ENCODE measurements at places on chromosomes 5 and 9.

GRCh38 chr5:134494780-134495179, 30.7 kb upstream of the JADE2 start:
- DNase-seq: no peak

DNA sequence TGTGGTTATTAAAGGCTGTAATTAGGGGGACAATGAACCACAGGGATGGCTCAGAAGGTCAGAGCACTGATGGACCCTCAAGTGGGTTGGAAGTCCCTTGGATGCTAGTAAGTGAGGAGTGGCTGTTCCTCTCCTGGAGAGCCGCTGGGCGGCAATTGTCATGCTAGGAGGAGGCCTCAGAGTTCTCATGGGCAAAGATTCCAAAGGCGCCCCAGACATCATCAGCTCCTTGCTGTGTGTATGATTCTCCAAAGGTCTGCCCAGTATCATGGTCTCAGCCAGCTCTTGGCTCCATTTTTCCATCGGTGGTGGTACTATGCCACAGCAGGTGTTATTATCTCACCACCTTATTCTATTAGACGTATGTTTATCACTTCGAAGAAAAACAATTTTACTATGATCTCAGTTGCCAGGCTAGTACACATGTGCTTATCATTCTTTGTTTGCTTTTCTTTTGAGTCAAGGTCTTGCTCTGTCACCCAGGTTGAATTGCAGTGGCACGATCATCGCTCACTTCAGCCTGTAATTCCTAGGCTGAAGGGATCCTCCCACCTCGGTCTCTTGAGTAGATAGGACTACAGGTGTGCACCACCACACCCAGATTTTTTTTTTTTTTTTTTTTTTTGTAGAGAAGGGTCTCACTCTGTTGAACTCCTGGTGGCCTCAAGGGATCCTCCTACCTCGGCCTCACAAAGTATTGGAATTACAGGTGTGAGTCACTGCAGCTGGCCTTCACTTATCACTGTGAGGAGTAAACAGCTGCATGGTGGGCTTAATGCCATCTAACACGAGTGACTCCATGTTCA, 46.8 kb downstream of the EXOSC2 start:
- DNase-seq: no peak

- DNase-seq: no peak
Observed at GRCh38 chr5:148372893-148373292, 10.9 kb upstream of the FBXO38 start.

GRCh38 chr9:19199012-19199411, 31.5 kb upstream of the DENND4C start:
- DNase-seq: peak; percentile 46

- DNase-seq: no peak
Observed at GRCh38 chr9:113599646-113600022, 136.1 kb downstream of the RGS3 start.

- no peak for DNase-seq
Observed at GRCh38 chr9:91150998-91151717, 210.6 kb downstream of the AUH start.

- no peak for DNase-seq
Observed at GRCh38 chr9:121709798-121710197, 58.4 kb downstream of the DAB2IP start.

GRCh38 chr5:127441799-127442484, 75.5 kb upstream of the PRRC1 start:
- peak; percentile 39 for DNase-seq

- DNase-seq: no peak
Observed at GRCh38 chr9:63817622-63818518, 1467.1 kb downstream of the FOXD4L5 start.

DNA sequence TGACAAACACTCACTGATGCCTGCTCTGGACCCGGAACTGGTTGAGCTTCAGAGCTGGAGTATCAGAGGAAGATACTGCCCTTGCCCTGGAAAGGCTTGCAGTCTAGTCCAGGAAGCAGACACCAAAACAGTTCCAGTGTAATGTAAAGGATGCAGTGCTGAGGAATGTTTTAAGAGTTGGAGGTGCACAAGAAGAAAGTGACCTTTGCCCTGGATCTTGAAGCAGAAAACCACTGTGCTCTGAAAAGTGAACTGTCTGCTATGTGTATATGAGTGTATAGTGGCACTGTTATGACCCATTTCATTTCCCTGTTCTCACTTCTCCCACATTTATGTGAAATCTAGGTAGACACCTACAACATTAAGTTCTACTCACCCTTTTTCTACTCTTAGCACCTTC, 2.1 kb downstream of the ZNF346 start:
- DNase-seq: no peak

DNA sequence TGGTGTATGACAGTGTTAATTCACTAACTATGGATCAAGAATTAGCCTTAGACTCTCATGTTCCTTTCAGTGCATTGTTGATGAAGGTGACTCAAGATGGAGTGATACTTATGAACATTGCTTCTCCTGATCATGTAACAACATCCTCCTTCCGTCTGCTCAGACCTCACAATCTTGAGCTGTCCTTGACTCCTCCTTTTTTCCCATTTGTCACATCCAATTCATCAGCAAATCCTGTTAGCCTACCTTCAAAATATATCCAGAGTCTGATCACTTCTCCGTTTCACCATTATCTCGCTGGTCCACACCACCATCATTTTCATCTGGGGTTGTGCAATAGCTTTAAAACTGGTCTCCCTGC, 9.2 kb upstream of the SEMA6A start:
- DNase-seq: no peak

DNA sequence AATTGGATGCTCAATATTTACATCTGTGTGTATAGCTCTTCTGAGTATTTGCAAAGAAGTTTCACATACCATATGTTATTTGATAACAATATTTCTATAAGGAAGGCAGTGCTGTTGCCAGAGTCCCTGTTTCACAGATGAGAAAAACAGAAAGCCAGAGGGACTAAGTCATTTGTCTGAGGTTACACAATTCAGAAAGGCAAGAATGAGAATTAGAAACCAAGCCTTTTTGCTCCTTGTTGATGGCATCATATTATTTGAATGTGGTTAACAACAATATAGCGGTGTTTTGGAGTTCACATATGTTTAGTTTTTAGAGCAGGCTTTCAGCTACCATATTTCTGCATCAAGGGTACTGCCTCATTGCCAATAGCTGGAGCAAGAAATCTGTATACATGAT, 110.9 kb upstream of the PRLR start:
- DNase-seq: no peak

DNA sequence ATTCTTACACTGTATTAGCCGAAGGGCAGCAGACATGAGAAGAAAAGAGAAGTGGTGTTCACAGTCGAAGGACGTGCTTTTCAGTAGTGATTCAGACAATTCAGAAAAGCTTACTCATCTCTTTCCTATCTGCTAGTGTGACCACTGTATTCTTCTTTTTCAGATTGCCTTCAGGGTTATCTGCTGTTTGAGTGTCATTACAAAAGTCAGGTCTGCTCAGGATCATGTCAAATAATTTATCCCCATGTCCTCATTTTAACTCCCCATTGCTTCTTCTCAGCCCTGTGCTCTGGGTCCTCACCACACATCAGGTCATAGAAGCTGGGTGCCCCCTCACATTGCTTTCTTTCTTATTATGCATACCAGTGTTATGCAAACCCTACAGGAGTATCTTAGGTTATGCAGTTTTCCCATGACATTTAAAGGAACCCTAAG, 394.0 kb downstream of the CETN3 start:
- no peak for DNase-seq

GRCh38 chr5:62767650-62768049, 189.0 kb downstream of the LRRC70 start:
- DNase-seq: no peak

DNA sequence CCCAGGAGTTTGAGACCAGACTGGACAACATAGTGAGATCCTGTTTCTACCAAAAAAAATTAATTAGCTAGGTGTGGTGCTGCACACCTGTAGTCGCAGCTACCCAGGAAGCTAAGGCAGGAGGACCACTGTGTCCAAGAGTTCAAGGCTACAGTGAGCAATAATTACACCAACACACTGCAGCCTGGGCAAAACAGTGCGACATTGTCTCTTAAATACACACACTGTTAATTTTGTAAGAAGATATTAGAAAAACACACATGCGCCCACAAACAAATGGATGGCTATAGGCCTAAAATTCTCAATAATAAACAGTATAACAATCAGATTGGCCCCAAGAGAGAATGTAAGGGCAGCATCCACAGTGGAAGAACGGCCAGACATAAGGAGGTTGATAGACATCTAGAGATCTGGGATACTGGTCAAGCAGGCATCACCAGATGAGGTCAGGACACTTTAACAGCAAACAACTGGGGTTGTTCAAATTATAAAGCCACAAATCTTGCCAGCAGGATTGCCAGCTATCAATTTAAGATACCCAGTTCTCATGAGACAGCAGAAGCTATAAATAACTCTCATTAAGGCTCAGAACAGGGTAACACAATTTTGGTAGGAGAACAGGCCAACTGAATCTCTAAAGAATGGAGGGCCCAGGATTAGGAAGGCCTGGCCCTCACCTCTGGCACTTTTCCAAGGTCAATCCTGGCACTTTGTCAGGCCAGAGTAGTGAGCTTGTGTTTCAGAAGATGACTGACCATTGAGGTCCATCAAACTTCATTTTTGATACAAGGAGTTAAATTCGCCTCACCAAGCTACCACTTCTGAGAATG, 29.5 kb downstream of the GOLPH3 start:
- peak; percentile 4 for DNase-seq

- no peak for DNase-seq
Observed at GRCh38 chr9:91549177-91549576, 125.5 kb upstream of the NFIL3 start.

GRCh38 chr9:92679413-92680165, 9.7 kb upstream of the IPPK start:
- DNase-seq: no peak

All from erythroblast (primary cell).